Naive thymus-derived CD4-positive, alpha-beta T cell (primary cell): ENCODE measurements at places on chromosomes 7 and 10. TPM values are rescaled to one million over a fixed set of nuclear protein-coding genes. Genes with fewer than 3 reads are reported as not detected.

DNA sequence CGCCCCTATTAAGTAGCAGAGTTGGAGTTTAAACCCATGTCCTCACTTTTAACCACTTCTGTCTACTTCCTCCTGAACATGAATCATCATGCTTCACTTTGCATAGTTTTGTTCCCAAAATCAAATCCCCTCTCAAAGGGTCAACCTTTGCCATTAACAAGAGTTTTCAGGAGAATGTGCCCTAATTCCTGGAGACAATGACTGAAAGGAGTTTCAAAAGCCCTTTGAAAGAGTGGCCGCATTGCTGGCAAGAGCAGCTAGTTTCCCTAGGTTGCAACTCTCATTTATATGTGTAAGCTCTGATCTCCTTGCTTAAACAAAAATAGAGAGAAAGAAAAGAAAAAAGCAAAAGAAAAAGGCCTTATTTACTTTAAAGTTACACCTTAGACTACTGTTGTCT is 9.2 kb downstream of the LGI1 start:
- DNase-seq: no peak

DNA sequence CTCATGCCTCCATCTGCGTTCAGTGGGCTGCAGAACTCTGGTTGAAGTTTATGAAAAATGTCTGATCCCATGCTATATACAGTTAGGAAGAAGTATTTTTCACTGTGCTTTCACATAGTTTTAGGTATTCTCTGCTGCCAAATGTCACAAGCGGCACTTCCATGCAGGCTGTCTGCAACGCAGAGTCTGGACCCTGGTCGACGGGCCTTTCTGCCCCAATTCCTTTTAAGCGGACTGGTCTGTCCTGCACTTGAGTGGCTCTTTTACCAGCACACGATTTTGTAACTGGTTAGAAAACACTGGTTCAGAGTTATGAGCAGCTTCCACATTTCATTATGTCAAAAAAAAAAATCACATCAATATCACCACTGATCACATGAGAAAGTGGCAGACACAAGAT is 143.0 kb downstream of the DIP2C start:
- DNase-seq: no peak

- no peak for DNase-seq
Observed at GRCh38 chr7:41621953-41622831, 80.7 kb downstream of the INHBA start.

- DNase-seq: no peak
Observed at GRCh38 chr10:109205929-109206585, 717.3 kb downstream of the XPNPEP1 start.

GRCh38 chr7:134448356-134449229 is 10.3 kb downstream of the AKR1B1 start:
- no peak for DNase-seq

DNA sequence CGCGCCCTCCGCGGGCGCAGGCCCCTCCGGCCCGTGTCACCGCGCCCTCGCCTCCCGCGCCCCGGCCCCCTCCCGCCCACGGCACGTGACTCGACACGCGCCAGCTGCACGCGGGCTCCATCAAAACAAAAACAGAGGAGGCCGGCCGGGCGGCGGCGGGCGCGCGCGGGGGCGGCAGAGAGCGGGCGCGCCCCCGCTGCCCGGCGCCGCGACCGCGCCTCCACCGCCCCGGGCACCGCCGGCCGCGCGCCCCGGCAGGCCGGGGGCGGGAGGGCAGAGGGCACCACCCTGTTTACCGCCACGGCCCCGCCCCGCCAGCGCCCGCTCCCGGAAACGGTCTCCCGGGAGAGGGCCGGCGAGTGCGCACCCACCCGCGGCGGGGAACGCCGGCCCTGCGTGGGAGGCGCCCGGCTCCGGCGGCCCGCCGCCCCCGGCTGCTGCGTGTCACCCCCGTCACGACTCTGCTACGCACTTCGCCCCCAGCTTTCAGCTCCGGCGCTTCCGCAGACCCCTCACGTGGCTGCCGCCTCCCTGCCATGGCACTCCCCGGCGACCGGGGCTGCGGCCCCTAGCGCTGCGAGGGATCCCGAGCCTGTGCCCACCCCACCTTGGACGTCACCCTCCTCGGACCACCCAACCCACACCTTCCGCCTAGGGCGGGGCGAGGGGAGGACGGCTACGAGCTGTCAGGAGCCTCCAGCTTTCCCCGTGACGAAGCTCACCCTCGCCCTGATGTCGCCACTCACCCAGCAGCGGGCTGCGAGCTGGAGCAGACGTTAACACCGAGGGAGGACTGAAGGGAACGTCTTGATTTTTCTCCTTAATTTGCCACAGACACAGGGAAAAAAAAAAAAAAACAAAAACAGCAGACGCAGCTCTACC is 221.6 kb upstream of the MKLN1 start:
- peak; percentile 89 for DNase-seq

DNA sequence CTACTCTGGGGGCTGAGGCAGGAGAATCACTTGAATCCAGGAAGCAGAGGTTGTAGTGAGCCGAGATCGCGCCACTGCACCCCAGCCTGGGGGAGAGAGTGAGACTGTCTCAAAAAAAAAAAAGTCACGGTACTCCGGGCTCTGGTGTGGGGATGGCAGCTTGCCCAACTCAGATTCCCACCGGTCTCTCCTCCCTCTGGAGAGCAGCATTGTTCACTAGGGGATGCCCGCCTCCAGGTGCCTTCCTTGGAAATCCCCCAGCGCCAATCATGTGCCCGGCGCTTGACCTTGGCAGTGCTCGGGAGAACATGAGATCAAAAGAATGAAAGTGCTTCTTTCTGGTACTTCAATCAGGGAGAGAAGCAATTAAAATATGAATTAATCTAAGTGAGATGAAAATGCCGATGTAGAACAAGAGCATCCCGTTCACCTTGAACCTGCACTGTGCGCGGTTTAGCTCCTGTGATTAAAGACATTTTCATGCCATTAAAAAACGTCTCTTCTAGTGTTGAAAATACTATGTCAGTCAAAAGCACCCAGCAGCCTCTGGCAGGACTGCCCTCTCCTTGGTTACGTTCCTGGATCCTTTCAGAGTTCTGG is 1127.3 kb upstream of the AUTS2 start:
- no peak for DNase-seq

DNA sequence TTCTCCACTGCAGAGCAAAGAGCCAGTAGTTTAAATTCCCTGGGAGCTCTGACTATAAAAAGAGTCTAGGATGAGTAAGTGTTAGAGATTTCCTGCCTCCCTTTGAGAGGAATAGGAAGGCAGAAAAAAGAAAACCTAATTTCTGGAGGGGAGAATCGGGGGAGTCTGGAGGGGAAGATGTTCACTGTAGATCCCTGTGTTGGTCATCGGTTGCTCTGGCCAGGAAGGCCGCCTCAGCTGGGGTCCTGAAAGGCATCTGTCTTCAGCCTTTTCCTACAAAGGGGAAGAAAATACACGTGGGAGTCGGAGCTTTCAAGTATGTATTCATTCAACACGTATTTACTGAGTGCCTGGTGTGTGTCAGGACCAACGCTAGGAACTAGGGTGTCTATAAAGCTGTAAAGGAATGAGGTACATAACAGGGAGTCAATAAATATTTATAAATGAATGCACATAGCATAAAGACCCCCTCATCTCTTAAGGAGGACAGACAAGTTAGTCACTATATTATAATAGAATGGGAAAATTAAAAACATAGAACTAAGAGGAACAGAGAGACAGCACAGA is 101.1 kb downstream of the ICA1 start:
- no peak for DNase-seq

DNA sequence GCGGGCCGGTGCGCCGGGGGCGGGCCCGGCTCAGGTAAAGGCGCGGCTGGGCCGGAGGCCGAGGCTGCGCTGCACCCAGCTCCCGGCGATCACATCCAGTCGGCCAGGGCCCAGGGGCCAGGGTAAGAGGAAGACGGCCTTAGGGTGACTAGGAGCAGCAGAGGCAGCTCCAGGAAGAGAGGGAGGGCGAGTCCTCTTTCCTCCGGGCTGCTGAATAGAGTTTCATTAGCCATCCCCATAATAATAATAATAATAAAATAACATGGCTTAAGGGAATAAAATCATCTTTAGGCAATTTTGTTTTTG is 44.8 kb upstream of the CDK1 start:
- DNase-seq: no peak

- DNase-seq: no peak
Observed at GRCh38 chr10:122657255-122657654, 42.4 kb downstream of the C10orf120 start.

- DNase-seq: no peak
Observed at GRCh38 chr10:6204341-6205191, 1.8 kb downstream of the PFKFB3 start.

DNA sequence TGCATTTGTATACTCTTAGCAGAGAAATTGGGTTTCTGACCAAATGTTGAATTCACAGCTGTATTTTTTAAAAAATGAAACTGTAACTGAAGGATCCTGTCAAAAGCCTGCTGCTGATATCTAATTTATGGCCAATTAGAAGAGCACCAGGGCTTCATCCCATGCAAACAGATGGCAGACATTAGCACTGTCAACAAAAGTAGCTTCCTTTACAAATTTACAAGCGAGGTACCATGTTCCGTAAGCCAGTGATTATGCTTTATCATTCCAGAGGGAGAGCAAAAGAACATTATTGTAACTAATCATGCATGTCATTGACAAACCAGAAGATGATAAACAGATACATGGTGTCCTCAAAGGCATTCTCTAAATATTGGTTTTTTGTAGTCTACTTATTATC is 177.2 kb upstream of the DKK1 start:
- no peak for DNase-seq

- no peak for DNase-seq
Observed at GRCh38 chr7:41010418-41010817, 692.5 kb downstream of the INHBA start.

GRCh38 chr10:76675951-76676587 is 961.5 kb downstream of the KCNMA1 start:
- DNase-seq: no peak

The MLXIPL gene
- not detected in 2 replicates for total RNA-seq

The AGBL3 gene
- 2.9 TPM for total RNA-seq

The ACTL6B gene
- total RNA-seq: not detected

The HOXA9 gene
- total RNA-seq: not detected

The MINDY4 gene
- total RNA-seq: 0.94 TPM

The FAM25A gene
- not detected for total RNA-seq

The SCIN gene
- total RNA-seq: 0.39 TPM

The PARD3 gene
- 1.1 and 1.2 TPM in 2 replicates for total RNA-seq
